ENCODE measurements at places on chromosomes 5 and 9.

DNA sequence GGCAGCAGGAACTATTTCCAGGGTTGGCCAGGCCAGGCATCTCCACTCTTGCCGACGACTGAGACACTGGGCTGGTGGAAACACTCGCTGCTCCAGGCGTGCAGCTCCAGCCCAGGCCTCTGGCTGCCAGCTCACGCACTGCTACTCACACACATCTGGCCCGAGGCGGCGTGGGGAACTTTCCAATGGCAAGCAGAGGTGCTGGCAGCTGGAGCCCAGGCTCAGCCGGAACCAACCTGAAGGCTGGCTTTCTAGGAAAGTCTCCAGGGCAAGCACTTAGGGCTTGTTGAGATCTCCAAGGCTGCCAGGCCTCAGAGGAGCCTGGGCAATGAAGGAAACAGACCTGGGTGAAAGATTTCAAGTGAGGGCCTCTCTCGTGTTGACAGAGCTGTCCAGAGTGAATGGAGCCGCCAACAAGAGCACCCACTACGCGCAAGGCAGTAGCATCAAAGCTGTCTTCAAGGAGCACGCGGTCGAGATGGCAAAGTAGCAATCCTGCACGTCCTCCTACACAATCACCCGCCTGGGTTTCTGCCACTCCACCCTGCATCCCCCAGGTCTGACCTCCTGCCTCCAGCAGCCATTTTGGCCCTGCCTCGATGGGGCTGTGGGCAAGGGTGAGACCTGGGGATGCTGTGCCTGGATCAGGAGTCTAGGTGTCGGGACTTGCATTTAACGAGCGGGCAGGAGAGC is 14.4 kb downstream of the SH3PXD2B start:
- no peak for DNase-seq

GRCh38 chr5:8601831-8602354 is 732.9 kb downstream of the MTRR start:
- DNase-seq, result no peak

- no peak for DNase-seq
Observed at GRCh38 chr5:40514976-40515375, 164.7 kb upstream of the PTGER4 start.

DNA sequence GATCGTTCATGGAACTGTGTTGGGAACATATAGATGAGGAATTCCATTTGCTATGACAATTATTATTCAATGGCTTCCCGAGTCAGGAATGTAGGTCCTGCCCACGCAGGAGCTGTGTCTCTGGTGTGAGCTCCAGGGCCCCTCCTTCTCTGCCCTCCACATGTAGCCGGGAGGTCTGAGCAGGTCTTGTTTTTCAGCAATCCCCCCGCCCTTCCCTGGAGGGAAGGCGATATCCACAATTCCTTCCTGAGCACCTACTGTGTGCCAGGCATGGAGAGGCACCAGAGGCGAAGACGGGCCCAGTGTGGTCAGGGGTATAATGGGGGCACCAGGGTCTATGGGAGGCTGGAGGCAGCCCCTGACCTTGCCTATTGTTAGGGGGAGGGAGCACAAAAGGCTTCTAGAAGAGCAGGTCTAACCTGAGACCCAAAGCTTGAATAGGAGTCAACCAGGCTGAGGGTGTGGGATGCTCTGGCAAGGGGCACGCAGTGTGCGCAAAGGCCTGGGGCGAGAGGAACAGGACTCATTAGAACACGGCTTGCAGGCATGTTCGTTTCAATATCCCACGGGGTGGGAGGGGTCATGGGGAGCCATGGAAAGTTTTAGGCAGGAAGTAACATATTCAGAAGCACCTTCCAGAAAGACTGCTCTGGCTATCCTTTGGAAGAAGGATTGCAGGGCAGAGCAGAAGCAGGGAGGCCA is 154.9 kb downstream of the C9orf50 start:
- no peak for DNase-seq

DNA sequence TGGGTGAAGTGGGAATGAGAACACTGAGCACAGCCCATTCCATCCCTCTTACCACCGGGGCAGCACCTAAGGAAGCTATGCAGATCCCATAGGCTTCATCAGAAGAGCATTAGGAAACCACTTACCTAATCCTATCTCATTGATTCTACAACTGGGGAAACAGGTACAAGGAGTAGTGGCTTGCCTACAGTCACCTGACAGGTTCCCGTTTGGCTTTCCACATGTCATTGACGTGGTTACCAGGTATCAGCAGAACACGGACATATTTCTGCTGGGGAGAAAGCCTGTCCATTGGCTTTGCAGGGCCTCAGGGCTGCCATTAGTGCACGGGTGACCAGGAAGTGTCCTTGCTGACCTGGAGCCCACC is 11.3 kb downstream of the AFAP1L1 start:
- no peak for DNase-seq

DNA sequence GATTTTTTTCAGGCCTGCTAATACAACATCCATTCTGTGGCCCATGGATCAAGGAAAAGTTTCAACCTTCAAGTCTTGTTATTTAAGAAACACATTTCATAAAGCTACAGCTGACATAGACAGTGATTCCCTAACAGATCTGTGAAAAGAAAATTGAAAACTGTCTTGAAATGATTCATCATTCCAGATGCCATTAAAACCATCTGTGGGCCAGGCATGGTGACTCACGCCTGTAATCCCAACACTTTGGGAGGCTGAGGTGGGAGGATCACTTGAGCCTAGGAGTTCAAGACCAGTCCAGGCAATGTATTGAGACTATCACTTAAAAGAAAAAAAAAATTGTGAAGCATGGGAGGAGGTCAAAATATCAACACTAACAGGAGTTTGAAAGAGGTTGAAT is 6.0 kb downstream of the RAPGEF6 start:
- DNase-seq, result no peak

DNA sequence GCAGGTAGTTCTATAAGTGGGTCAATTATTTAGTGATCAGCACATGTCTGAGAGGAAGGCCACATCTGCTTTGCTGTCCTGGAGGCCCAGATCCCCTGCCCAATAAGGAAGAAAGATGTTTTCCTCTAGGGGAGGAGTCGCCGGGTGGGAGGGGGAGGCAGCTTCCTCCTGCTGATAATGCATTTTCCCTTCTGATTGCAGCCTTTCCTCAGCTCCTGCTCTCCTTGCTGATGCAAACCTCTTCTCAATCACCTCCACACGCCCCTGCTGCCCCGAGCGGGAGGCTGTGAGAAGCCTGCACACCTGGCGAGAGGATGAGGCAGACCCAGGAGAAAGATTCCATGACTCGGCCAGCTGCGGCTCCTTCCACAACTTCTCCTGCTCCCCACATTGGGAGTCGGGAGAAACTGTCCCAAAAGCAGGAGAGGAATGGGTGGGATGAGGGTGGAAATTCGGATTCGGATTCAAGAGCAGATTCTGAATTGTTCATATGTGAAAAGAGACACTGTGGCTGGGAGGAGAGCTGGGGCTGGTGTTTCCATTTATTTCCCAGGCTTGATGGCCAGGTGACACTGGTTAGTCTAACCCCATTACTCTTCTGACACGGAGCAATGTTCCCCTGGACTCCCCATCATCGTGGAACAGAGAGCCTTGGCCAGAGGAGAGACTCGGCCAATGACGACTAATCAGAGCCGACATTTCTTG is 6.8 kb upstream of the NTNG2 start:
- DNase-seq, result no peak

DNA sequence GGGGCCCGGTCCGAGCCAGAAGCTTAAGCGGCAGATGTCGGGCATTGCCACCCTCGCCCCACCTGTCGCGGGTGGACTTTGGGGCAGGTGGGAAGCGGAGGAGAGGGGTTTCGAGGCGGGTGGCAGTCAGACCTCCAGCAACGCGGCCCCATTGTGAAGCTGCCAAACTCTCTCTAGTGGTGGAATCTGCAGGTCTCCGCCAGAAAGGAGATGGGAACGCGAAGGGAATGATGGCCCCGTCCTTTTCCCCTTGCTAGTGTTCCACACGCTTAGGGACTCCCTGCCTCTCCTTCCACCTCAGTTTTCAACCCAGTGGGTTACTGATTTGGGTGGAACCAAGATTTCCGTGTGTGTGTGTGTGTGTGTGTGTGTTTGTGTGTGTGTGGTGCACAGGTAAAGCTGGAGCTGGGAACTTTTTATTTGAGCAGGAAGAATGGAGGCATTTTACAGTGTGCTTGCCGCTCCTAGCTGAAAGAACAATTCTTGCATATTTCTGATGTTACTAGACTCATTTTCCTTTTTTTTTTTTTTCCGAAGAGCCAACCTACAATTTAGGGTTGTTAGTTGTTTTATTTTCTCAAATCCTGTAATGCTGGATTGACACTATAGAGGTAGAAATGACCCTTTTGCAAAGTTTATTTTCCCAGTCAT is 1.3 kb downstream of the MACIR start:
- no peak for DNase-seq

GRCh38 chr5:60541980-60542379 is 158.0 kb downstream of the DEPDC1B start:
- DNase-seq, result no peak

DNA sequence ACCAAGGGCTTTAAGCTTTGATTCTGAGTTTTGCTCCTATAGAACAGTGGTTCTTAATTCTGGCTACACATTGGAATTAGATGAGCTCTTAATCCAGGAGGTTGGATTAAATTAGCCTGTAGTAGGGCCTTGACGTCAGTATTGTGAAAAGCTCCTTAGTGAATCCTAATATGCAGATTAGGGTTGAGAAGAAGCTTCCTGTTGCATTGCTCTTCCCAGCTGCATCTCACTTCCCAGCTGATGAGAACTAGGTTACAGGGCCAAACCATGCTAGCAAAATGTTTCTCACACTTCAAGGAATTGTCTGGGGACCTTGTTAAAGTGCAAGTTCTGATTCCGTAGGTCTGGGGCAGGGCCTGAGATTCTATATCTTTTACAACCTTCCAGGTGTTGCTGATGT is 300.0 kb downstream of the ZSWIM6 start:
- DNase-seq, result no peak

GRCh38 chr9:123072407-123072995 is 39.0 kb downstream of the GPR21 start:
- DNase-seq, result no peak

DNA sequence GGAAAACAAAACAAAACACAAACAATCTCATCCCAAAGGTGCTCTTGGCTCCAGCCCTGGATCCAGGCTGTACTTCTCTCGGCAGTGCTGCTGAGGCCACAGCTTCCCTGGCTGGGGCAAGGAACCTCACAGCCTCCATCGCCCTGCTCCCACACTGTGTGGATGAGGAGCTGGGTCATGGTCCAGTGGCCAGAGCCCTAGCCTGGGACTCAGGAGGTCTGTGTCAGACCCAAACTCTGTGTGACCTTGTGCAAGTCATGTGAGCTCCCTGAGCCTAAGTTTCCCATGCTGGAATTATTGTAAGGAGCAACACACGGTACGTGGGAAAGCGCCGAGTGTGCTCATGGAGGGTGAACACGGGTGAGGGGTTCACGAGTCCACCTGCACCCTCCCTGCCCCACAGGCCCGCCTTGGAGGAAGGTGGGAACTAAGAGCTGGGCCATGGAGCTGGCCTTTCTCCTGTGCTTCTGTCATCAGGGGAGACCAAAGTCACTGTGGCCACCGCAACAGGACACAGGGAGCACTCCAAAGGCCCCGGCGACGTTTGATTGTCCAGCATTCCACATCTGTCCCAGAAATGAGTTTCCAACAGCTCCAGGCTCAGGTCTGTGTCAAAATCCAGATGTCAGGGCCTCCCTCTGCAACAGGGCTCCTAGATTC is 26.2 kb upstream of the SMU1 start:
- DNase-seq, result no peak

All from stimulated activated CD4-positive, alpha-beta T cell treated with anti-CD3 and anti-CD28 coated beads, Interleukin-1b, Interleukin-23, amount 100 ng/mL, for 1 hour (primary cell).